ENCODE measurements at places on chromosomes 5 and 9.

- no peak for DNase-seq
These were observed 232.3 kb upstream of the TBCA start for GRCh38 chr5:78008356-78008967.

- no peak for DNase-seq
These were observed 38.6 kb upstream of the TDRD7 start for GRCh38 chr9:97373331-97373730.

DNA sequence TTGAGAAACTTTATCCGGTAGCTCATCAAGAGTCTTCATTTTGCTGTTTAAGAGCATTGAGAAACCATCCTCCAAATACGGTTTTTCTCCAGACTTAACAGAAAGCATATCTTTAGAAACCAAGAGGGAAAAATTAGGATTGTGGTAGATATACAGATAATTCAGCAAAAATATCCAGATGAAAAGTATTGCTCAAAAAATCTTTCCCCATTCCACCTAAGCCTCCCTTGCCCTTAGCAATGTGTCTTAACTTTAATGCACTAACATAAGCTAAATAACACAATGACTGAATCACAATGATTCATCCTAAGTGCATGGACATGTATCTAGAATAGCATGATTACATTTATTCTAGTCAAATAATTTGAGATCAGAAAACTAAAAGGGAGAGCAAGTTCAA, 130.3 kb upstream of the TARS1 start:
- no peak for DNase-seq

DNA sequence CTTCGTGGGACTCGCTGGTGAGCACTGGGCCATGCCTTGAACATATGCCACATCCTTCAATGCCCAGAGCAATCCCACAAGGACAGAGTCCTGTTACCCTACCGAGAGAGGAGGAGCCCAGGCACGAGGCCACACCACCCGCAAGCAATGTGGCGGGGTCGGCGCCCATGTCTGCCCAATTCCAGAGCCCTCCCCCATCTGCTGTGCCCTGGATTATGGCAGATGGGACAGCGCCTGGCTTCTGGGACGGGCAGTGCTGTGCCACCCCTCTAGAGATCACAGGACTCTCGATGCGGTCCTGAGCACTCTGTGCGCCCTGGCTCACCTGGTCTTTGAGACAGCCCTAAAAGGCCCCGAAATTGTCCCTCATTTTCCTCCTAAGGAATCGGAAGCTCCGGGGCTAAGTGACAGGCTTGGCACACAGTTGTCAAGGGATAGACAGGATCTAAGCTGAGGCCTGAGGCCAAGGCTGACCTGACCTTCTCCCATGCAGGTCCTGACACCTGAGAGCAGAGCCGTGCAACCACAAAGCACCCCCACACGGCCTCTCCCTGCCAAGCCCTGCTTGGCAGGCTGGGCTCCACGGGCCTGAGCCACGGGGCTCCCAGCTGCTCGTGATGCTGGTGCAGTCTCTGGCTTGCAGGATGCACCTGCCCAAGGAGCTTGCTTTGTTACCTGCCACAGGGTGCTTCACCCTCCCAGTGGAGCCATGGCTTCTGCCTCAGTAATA, 48.8 kb downstream of the PRRT1B start:
- no peak for DNase-seq

DNA sequence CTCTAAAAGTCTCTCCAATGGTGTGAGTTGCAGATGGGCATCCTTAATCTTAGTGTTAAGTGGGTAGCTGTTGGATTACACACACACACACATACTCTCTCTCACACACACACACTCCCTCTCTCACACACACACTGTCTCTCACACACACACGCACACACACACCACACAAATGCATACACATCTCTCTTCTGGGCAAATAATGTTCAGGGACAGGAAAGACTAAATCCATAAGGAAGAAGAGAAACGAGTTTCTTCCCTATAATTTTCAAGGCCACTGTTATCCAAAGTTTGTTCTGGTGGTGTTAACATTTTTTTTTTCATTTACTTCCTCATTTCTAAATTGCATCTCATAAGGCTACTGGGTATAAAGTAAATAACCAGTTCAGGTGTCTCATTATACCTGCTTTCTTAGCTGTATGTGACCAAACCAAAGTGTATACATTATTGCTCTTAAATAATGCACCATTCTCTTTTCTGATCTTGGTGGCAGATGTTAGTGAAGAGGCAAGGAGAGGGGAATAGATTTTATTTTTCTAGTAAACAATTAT, 22.5 kb upstream of the CCNH start:
- no peak for DNase-seq

GRCh38 chr5:166845044-166845443, 1446.4 kb upstream of the WWC1 start:
- no peak for DNase-seq

- DNase-seq = no peak
These were observed 20.0 kb downstream of the JMY start for GRCh38 chr5:79255786-79256557.

GRCh38 chr9:136587944-136588662, 42.3 kb upstream of the NOTCH1 start:
- no peak for DNase-seq

DNA sequence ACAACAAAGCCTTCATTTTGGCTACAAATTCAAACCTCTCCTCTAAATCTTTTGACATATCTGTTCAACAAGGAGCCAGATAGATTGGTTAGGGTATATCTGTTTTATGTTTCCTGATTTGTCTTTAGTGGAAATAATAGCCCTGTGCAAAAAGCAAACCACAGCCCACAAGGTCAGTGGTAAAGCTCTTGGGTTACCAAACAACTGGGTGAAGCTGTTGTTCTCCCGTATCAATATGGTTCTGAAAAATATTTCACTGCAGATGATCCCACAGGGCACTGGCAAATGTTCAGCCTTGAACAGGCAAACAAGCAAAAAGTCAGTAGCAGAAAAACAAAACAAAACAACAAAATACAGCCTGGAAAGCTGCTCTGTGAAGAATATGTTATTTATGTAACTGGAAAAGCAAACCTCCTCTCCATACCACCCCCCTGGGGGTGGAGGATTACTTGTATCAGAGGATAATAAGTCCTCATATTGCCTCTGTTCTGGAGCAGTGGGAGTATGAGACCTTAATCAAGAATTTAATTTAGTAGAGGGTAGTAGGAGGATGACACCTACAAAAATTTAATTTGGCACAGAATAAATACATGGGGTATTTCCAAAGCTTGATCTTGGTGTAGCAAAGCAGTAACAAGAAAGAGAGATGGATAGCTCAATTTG, 20.8 kb upstream of the PTBP3 start:
- DNase-seq = no peak

DNA sequence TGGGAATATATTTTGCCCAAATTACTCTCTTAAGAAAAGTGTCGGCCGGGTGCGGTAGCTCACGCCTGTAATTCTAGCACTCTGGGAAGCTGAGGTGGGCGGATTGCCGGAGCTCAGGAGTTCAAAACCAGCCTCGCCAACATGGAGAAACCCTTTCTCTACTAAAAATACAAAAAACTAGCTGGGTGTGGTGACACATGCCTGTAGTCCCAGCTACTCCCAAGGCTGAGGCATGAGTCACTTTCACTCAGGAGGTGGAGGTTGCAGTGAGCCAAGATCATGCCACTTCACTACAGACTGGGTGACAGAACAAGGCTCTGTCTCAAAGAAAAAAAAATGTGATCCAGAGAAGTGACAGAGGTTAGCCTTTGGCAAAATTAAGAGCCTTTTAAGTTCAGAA, 26.4 kb upstream of the TMEM171 start:
- no peak for DNase-seq

- DNase-seq = no peak
These were observed at the start of gene RGS7BP for GRCh38 chr5:64505769-64506566. TSS of gene RGS7BP (plus strand) at chr5:64506015. CDS start at chr5:64506625, 610 bp downstream.

- no peak for DNase-seq
These were observed 294.8 kb upstream of the PTGER4 start for GRCh38 chr5:40384782-40385390.

- no peak for DNase-seq
These were observed 4.4 kb downstream of the TTC16 start for GRCh38 chr9:127720031-127720864.

DNA sequence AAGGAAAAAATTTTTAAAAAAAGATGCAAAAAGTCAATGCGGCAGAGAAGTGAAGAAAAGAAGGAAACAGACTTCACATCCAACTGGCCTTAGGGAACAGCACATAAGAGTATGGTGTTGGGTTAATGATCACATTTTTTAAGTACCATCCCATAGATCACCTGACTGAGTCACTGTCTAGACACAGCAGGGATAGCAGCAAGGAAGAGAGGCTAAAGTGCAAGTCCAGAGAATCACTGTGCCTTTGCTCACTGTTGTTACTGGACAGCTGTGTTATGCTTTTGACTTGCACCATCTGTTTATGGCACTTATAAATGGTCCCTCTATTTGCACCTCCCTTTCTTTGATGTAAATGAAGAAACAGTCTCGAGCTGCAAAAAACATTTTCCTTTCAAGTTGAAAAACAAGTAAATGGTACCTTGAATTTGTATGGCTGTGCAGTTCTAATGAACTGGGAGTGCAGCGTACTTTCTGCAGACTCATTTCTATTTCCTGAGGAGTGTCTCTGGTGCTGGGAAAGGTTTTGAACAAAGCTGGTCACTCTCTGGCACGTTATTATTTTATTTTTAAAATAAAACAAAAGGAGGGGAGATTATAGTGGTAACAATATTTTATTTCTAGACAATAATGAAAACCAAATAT, 84.2 kb downstream of the TRPM6 start:
- no peak for DNase-seq

- peak; percentile 64 for DNase-seq
These were observed 26.2 kb downstream of the TCF7 start for GRCh38 chr5:134140530-134141201.

- DNase-seq = no peak
These were observed 20.1 kb downstream of the FIBCD1 start for GRCh38 chr9:130918826-130919558.

DNA sequence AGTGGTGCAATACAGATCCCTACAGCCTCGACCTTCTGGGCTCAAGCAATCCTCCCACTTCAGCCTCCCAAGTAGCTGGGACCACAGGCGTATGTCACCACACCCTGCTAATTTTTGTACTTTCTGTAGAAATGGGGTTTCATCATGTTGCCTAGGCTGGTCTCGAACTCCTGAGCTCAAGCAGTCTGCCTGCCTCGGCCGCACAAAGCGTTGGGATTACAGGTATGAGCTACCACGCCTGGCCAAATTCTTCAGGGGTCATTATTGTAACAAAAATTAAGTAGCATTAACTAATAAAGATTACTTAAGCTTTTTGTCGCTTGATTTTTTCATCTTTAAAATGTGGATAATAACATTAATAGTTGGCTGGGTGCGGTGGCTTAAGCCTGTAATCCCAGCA, 195.3 kb upstream of the IER5L start:
- no peak for DNase-seq

DNA sequence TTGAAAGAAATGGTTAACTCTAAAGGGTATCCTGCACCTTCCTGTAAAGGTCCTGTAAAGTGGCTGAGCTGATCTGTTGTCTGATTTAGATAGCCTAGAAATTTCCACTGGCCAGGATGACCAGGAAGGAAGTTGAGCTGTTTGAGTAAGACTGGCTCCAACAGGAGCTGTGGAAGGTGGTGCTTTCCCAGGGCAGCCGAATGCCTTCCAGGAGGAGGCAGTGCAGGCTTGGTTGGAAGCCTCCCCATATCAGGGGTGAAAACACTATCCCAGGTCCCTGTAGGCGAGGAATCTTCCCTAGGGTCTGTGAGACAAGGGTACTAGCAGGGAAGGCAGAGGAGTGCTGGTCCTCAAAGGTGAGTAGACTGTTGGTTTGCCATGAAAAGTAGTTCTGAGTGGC, 98.4 kb downstream of the LIX1 start:
- no peak for DNase-seq

DNA sequence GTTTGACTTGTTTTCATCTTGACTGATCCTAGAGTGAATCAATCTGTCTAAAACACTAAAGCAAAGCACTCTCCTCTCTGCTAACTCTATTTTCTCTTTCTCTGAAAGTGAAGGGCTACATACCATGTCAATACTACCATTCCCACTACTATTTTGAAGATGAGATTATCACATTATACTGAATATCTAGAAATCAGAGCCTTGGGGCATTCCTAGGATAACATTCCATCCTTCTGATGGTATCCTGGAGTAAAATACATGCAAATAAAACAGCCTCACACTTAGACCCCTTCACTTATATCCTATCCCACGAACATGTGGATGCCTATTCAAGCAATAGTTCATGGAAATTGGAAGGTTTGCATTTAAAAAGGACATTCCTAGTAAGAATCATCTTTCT, 309.3 kb upstream of the ACTBL2 start:
- DNase-seq = no peak

GRCh38 chr5:163350083-163350482, 87.3 kb upstream of the CCNG1 start:
- DNase-seq = no peak

- DNase-seq = no peak
These were observed 21.0 kb upstream of the RHOBTB3 start for GRCh38 chr5:95709967-95710650.

- DNase-seq = no peak
These were observed 81.5 kb downstream of the NIPBL start for GRCh38 chr5:36957953-36958537.

DNA sequence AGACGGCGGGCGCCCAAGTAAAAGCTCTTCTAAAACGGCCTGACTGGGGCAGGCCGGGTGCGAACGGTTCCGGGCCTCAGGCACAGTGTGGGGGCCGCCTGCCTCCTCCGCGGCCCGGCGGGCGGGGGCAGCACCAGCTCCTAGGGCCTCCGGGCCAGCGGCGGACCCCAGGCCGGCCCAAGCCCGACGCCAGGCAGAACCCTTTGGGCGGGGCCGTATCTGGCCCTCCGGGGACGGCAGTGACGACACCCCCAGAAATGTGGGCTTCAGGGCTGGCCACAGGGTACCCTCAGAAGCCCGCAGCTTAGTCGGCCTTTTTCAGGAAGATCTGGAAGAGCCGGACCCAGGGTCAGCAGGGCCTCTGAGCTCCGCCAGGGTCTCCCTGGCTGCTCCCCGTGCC, 4.0 kb downstream of the LTC4S start:
- DNase-seq = no peak

DNA sequence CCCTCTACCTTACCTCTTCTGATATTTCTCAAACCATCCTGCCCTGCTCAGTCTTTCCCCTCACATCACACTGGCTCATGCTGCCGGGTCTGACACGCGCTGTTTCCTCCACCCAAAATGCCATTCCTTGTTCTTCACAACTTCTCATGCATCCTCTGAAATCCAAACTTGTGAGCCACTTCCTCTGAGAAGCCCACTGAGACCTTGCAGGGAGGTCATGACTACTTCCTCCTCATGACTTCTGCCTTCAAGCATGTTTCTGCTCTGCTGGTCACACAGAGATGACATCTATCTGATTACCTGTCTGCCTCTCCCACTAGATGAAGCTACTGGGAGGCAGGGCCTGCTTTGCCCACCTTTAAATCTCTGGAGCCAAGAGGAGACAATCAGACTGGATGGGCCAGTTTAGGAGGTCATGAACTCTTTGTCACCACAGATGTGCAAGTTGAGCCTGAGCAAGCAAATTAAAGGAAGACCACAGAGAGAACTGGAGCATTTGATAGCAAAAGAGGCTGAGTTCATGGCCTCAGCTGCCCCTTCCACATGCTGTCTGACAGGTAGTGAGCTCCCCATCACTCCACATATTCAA, 119.8 kb upstream of the TBC1D2 start:
- DNase-seq = no peak

- no peak for DNase-seq
These were observed 32.4 kb upstream of the IL33 start for GRCh38 chr9:6183227-6183551.

GRCh38 chr5:113040672-113041260, 64.2 kb downstream of the DCP2 start:
- no peak for DNase-seq

- DNase-seq = no peak
These were observed 35.4 kb upstream of the TMC1 start for GRCh38 chr9:72485821-72486593.

- peak; percentile 6 for DNase-seq
These were observed 117.4 kb upstream of the ELL2 start for GRCh38 chr5:96079075-96079474.

All from stimulated activated CD4-positive, alpha-beta T cell treated with anti-CD3 and anti-CD28 coated beads, Interleukin-4, amount 100 ng/mL, for 1 hour (primary cell).